GOT3 (cell line): ENCODE measurements at places on chromosomes 16 and 17.

GRCh38 chr16:73216932-73217331 is 169.0 kb upstream of the ZFHX3 start:
- DNase-seq, result no peak

- no peak for DNase-seq
Observed at GRCh38 chr16:54582631-54583250, 296.2 kb upstream of the IRX3 start.

GRCh38 chr17:17782523-17783115 is 54.2 kb downstream of the SREBF1 start:
- DNase-seq, result no peak

- no peak for DNase-seq
Observed at GRCh38 chr17:40497695-40498094, 3.7 kb downstream of the TNS4 start.

- no peak for DNase-seq
Observed at GRCh38 chr17:33837281-33837680, 417.8 kb upstream of the CCL2 start.

DNA sequence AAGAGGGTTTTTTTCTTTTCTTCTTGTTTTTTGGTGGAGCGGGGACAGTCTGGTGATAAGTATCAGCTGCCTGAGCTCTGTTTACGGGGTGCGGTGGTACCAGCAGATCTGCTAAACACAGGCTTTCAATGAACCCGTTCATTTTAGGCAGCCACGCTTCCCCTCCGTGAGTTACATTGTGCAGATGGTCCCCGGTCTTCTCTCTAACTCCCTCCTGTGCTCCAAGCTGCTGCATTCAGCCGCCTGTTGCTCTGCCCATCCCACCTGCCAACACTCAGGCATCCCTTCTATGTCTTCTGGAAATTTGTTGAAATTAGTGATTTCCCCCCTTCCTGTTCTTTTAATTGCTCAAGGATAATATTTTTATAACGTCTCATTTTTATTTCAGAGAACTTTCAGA is 82.1 kb upstream of the ELAC2 start:
- no peak for DNase-seq

- DNase-seq, result no peak
Observed at GRCh38 chr17:39235555-39236449, 10.1 kb upstream of the STAC2 start.

DNA sequence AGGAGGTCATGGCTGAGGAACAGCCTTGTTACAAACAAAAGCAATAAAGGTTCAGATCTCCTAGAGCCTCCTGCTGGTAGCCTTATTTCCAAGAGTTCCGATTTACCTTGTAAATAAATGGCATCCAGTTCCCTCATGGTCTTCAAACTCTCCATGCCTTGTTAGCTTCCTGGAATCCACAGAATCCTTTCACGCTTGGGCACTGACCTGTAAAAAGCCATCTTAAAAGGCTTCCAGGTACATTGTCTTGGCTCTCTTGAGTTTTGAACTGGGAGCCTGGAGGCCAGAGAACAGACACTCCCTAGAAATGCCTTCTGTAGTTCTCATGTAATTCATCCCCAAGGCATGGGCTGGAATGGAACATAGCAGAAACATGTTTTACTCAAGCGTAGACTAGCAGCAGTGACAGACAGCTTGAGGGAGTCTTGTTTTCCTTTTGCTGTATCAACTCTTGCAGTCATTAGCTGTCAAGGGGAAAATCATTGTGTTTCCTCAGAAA is 207.9 kb downstream of the SNX29 start:
- no peak for DNase-seq

GRCh38 chr17:8153031-8153451 is 837 bp upstream of the PER1 start:
- no peak for DNase-seq

- DNase-seq, result no peak
Observed at GRCh38 chr16:81888520-81889394, 109.7 kb downstream of the PLCG2 start.

GRCh38 chr17:8941520-8941919 is 24.0 kb downstream of the PIK3R5 start:
- DNase-seq, result no peak
